HS-27A (cell line): ENCODE measurements at places on chromosomes 7 and 10.

DNA sequence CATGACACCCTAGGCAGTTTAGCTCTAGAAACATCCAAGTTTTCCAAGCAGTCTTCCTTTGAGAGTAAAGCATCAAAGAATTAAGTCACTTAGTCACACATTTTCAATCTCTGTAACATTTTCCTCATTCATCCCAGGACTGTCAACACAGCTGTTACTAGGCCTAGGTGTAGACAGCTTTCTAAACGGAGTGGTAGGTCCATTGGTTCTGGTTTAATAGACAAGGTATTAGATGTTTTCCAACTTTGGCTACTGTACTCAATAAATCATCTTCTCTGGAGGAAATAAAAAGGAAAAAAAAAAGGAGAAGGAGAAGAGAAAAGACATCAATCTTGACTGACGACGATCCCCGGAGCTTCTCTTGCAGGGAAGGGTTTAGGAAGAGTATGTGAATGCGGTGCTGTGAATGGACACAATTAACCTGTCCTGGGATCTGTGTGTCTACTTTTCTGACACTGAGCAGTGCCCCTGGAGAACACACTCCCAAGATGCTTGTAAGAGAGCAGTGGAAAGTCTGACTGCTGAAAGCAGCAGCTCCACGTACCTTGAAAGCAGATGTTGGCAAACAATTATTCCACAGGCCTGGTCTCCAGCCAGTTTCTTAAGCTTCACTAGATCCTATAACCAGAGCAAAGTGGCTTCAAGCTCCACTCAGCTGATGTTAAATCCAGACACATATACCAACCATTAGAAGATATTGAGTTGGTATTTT is 59.1 kb downstream of the CXCL12 start:
- no peak for DNase-seq

DNA sequence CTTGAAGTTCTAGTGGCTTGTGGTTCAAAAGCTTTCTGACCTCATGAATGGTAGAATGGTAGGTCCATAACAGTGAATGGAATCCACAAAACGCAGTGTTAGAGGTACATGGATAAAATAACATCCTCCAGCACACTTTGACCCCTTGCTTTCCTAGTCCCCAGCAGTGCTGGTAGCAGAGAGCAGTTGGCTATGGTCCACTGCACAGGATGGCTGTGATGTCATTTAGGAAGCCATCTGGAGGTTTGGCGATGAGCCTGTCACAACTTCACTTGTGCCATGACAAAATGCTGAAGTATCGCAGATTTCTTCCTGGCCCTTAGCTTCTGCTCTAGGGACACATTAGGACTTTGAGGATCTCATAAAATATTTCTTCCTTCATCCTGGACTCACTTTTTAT is 300.0 kb upstream of the FZD8 start:
- DNase-seq: no peak

- DNase-seq: no peak
Measured at GRCh38 chr10:97408496-97408992, 7.4 kb upstream of the RRP12 start.

GRCh38 chr10:117670116-117670904 is 127.8 kb downstream of the EMX2 start:
- no peak for DNase-seq

DNA sequence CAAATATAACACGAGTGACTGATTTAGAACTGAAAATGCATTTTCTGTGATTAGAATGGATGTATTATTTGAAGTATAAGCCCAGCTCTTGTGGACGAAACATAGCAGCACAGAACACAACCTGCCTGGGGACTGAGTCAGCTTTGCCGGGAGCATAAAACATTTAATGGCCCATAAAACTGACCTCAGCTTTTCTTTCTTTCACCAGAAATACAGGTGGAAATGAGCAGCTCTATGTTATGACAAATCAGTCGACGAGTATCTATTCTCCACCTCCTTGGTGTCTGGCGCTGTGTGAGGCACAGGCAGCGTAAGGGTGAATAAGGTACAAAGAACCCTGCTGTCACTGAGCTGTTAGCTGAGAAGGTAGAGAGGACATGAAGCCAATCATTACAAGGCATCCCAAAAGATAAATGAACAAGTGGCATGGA is 471.6 kb upstream of the AKR1E2 start:
- no peak for DNase-seq

DNA sequence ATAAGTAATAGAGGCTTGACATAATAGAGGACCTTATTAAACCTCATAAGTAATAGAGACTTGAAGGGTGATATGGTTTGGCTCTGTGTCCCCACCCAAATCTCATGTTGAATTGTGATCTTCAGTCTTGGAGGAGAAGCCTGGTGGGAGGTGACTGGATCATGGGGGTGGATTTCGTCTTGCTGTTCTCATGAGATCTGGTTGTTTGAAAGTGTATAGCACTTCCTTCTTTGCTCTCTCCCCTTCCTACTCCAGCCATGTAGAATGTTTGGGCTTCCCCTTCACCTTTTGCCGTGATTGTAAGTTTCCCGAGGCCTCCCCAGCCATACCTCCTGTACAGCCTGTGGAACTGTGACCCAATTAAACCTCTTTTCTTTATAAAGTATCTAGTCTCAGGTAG is 8.6 kb downstream of the KIFBP start:
- DNase-seq: no peak

GRCh38 chr10:126256864-126257263 is 131.4 kb downstream of the ADAM12 start:
- DNase-seq: no peak
